ENCODE measurements at places on chromosomes 2 and 18.

DNA sequence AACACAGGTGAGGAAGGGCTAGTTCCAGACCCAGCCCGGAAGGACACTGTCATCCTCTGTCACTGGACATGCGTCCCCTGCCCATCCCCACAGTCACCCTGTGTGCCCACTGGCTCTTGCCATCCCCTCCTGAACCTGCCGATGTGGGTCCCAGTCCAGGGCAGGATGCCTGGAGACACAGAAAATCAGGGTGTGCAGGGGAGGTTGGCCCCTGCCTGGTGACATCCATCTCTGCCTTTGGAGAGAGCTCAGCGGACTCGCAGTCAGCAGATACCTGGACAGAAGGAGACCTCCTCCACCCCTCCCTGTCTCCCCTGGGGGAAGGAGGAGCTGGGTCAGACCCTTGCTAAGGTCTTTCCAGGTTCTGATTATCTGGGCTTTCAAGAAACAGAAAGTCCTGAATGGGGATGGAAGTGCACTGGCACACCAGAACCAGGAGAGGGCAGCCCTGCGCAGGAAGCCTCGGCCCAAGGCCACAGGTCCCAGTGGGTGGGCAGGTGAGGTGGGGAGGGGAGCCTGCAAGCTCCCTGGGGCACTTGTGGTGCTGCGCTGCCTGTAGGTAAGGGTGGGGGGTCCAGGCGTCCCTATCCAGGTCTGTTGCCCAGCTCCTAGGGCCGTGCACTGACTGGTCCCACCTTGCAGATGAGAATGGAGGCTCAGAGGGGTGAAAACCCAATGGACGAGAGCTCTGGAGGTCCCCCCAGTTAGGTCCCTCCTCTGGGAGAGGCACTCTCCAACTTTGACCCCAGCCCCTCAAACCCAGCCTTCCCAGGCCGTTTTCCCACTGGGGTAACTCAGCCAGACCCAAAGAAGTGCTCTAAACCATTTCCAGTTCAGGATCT lies 9.7 kb upstream of the OTOS start:
- H3K36me3 ChIP-seq = no peaks in the 10 kb centered on the region
- H3K27ac ChIP-seq = no peak overlapping the region
- H3K4me3 ChIP-seq = no peak overlapping the region
- peaks cover 10% of the 10 kb centered on the region for H3K27me3 ChIP-seq

DNA sequence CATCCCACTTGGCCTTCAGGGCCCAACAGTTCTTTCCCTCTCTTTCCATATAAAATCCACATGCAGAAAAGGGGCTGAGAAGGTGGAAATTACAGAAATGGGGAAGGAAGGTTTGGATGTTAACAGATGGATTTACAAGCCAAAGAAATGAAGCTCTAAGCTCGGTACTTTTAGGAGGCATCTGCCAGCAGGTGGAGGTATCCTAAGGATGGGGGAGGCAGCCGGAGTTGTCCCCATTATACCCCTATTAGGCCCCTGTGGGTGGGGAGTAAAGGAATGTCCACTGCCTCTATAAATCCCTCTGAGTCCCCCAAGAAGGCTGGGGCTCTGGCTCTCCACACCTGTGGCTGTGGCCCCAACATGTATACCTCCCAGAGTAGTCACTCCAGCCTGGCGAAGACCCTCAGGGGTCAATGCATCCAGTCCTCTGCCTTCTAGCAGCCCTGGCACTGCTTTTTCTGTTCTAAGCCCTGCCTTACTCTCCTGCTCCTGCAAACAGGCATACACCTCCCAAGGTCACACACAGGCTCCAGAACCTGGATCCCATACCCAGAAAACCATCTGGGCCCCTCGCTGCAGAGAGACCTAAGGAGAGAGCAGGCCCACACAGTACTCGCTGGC lies 1.2 kb downstream of the FBXO41 start:
- no peak for DNase-seq
- H3K4me1 ChIP-seq = peaks cover 24% of the 10 kb centered on the region
- peak overlapping the region; percentile 50 for H3K27ac ChIP-seq
- peaks cover 8% of the 10 kb centered on the region for H3K36me3 ChIP-seq
- H3K27me3 ChIP-seq = peaks cover 14% of the 10 kb centered on the region

- no peak overlapping the region for H3K4me3 ChIP-seq
- H3K27me3 ChIP-seq = no peaks in the 10 kb centered on the region
- H3K27ac ChIP-seq = no peak overlapping the region
- no peak for DNase-seq
- no peaks in the 10 kb centered on the region for H3K4me1 ChIP-seq
Observed at GRCh38 chr18:68148863-68149262, 566.0 kb downstream of the TMX3 start.

GRCh38 chr2:217689053-217689452 lies 313.7 kb downstream of the TNS1 start:
- no peak overlapping the region for H3K4me3 ChIP-seq
- H3K27ac ChIP-seq = no peak overlapping the region
- no peak for DNase-seq
- H3K27me3 ChIP-seq = no peaks in the 10 kb centered on the region

DNA sequence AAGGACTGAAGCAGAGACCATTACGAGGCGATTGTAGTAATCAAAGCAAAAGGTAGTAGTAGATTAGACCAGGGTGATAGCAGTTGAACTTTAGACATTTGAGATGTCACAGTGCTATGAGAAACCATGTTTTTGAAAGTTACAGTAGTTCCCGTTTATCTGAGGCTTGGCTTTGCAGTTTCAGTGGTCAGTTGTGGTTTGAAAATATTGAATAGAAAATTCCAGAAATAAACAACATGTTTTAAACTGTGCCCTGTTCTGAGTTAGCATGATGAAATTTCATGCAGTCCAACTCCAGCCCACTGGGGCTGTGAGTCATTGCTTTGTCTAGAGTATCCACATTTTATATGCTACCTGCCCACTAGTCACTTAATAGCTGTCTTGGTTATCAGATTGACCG lies 47.5 kb downstream of the ZNF638 start:
- no peaks in the 10 kb centered on the region for H3K27me3 ChIP-seq
- peaks cover 8% of the 10 kb centered on the region for H3K4me1 ChIP-seq
- H3K36me3 ChIP-seq = peaks cover 52% of the 10 kb centered on the region
- DNase-seq = no peak
- no peak overlapping the region for H3K27ac ChIP-seq
- H3K4me3 ChIP-seq = no peak overlapping the region

DNA sequence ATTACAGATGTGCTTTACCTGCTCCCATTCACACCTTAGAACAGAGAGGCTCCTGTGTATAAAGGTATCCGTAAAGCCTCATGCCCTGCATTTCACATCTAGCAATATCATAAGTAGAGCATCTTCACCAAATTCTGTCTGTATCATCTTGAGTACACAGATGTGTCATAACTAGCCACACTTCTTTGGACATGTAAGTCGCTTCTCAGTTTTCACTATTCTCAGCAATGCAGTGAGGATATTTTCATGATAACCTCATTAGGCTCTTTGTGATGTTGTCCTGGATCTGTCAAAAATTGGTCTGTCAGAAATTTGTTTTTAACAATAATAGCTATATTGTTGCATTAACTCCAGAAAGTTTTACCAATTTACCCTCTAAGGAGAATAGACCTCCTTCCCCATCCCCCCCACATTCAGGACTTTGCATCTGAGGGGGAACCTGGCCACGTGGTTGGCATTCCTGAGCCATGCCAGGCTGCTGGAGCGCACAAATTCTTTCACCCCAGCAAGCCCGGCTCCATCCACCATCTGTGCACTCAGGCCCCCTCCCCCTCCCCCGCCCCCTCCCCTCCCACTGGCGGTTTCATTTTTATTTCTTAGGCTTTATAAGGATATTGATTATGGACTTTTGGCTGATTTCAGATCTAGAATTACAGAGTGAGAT lies 34.1 kb downstream of the AGAP1 start:
- DNase-seq = no peak
- H3K4me3 ChIP-seq = no peak overlapping the region
- H3K4me1 ChIP-seq = no peaks in the 10 kb centered on the region
- no peak overlapping the region for H3K27ac ChIP-seq

DNA sequence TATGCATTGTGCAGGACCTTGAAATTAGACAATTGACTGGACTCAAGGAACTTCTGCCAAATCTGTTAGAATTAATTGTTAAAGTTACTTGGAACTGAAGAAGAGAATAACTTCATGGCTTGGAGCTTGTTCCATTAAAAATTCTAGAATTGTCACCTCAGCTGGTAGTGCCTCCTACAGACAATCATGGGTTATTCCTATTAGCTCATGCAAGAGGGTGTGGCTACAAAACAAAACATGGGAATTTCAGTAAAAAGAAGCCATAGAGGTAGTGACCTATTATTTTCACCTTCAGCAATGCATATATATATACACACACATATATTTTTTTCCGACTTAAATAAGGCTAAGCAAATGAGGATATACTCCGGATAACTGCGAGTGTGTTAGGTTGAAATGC lies 181.9 kb upstream of the DTNA start:
- no peaks in the 10 kb centered on the region for H3K27me3 ChIP-seq
- no peak for DNase-seq
- no peak overlapping the region for H3K27ac ChIP-seq
- no peak overlapping the region for H3K4me3 ChIP-seq
- H3K36me3 ChIP-seq = no peaks in the 10 kb centered on the region
- no peaks in the 10 kb centered on the region for H3K4me1 ChIP-seq

DNA sequence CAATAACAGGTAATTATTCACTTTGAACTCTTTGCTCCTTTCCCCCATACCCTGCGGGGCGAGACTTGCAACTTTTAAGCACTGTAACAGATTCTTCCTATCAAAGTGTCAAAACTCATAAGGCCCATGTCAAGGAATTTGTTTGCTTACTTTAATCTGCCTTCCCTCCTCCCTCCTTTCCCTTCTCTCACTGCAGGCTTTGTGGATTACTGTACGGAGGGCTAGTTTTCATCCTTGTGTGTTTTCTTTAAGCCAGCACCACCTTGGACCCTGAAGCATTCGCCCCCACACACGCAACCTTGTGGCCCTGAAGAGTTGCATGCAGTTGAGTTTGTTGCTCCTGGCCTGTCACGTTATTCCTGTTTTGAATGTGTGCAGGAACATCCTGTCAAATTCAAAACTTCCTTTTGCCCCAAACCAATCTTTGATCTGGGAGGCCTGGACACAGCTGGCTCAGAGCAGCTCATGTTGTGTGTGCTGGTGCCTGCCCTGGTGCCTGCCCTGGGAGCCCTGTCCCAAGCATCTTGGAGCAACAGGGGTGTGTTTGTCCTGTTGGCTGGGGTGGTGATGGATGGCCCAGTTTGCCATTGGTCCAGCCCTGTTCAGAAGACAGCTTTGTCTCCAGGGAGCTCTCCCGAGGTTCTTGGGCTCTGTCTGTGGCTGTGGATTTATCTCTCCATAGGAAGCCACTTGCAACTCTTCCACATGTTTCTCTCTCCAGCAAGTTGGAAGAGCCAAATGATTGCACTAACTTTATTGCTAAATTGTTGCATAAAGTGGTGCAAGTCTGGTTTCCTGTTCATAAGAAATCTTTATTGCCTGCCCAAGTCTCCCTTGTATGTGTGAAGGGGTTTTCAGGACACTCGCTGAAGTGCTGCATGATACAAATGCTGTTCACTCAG lies 199.6 kb downstream of the VAPA start:
- DNase-seq = no peak
- H3K27me3 ChIP-seq = peaks cover 4% of the 10 kb centered on the region
- no peak overlapping the region for H3K27ac ChIP-seq
- H3K4me3 ChIP-seq = no peak overlapping the region
- no peaks in the 10 kb centered on the region for H3K4me1 ChIP-seq

- H3K4me1 ChIP-seq = peaks cover 64% of the 10 kb centered on the region
- peak overlapping the region; percentile 99 for H3K27ac ChIP-seq
- peak overlapping the region; percentile 84 for H3K4me3 ChIP-seq
- peaks cover 37% of the 10 kb centered on the region for H3K36me3 ChIP-seq
- no peaks in the 10 kb centered on the region for H3K27me3 ChIP-seq
Observed at GRCh38 chr18:3595369-3596273, 145.6 kb downstream of the TGIF1 start.

- H3K4me1 ChIP-seq = no peaks in the 10 kb centered on the region
- no peak overlapping the region for H3K27ac ChIP-seq
- no peak for DNase-seq
Observed at GRCh38 chr2:192381082-192381481, 186.3 kb upstream of the TMEFF2 start.

DNA sequence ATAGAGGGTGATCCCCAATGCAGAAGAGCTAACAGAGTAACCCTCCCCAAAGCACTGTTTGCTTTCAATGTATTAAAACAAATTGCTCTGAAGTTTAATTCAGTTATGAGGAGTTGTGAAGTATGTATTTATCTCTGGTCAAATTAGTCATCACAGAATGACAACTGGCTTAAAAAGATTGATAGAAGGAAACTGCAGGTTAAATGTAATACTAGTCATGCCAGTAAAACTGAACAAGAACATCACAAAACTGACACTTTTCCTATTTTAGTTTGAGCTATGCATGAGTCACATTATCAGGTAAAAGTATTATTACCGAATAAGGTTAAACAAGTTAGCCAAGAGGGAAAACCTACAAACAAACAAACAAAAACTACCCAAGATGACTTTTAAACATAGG lies 99.0 kb upstream of the ACVR1C start:
- no peaks in the 10 kb centered on the region for H3K27me3 ChIP-seq
- peaks cover 77% of the 10 kb centered on the region for H3K36me3 ChIP-seq
- H3K4me3 ChIP-seq = no peak overlapping the region

- no peaks in the 10 kb centered on the region for H3K4me1 ChIP-seq
- no peak overlapping the region for H3K4me3 ChIP-seq
- peaks cover 3% of the 10 kb centered on the region for H3K27me3 ChIP-seq
Observed at GRCh38 chr18:78693429-78693828, 286.2 kb upstream of the SALL3 start.

- no peaks in the 10 kb centered on the region for H3K27me3 ChIP-seq
- H3K4me3 ChIP-seq = no peak overlapping the region
- H3K27ac ChIP-seq = no peak overlapping the region
Observed at GRCh38 chr2:175062787-175063585, 57.8 kb upstream of the CHN1 start.

DNA sequence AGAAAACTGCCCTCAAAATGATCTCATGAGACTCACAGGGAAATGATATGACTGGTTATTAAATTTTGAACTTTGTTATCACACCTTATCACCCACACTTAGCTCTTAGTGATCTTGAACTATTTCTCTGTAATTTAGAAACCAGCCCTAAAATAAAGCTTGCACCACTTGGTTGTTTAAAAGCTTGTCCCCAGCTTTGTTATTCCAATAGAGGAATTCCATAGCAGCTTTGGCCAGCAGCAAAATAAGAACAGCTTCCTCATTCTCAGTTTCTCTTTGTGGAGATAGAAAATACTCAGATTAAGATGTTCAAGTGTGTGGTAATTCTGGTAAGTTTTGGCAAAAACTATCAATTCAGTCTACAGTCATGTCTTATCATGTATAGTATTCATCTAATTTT lies 54.4 kb upstream of the CCDC68 start:
- no peaks in the 10 kb centered on the region for H3K4me1 ChIP-seq
- H3K27me3 ChIP-seq = no peaks in the 10 kb centered on the region
- no peak for DNase-seq

Data from activated naive CD4-positive, alpha-beta T cell treated with anti-CD3 and anti-CD28 coated beads, Interleukin-2, amount 10 ng/mL, durations not matched to agents 7 days and 5 days (primary cell).